ENCODE measurements at places on chromosomes 6 and 20.

GRCh38 chr6:159877256-159877808 is 13.5 kb upstream of the MAS1 start:
- DNase-seq, result no peak

DNA sequence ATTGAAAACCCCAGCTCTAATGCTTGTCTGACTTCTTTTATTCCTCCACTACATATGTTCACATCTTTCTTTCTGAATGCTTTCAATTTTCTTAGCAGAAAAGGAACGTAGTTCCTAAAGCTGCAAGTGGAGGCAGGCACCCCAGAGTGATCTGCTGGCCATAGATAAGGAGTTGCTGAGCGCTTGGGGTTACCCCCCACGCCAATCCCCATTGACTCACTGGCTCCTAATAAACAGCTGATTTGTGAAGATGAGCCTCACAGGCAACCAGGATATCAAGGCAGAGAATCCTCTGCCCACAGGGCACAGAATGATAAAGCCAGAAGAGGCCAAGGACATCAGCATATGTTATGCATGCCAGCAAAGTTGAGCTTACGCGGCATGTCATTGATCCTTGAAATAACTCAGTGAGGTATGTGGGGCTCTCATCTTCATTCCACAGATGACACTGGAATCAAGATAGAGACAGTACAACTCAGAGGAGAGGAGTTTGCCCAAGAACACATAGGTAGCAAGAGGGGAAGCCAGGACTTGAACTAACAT is 129.1 kb upstream of the PTPRT start:
- DNase-seq, result no peak

DNA sequence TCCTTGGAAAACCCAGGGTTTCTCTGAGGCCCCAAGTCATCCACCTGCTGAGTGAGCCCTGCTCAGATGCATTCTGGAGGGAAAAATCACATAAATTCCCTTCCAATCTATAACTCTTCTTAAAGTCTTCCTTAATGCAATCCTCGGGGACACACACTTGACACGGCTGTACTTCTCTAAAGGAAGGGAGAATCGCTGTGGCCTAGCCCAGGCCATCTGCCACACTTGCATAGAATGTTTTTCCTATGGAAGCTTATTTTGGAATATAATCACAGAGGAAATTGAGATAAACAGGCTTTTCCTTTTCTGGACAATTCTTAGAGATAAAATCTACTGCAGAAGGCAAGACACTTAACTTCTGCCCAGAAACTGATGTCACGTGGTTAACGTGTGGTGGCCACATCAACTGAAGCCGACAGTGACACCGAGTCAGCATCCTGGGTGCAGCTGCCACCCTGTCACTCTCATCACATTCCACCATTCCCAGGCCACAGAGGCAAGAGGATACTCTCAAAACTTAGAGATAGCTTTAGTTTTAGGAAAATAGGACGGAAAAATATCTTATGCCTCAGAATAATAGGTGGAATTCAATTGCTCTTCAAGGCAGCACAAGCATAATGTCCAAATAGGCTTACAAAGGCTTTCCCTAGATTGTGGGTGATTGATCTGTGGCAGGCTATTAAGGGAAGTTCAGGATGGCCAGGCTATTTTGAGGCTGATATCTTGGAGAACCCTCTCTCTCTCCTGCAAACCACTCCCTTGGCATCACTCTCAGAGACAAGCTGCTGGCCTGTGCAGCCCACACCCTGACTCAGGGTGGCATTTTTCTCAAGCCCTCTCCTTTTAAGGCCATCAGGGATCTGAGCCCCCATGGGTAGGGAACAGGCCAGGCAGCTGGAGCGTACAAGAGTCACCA is 29.6 kb downstream of the PSMB1 start:
- DNase-seq, result no peak

- DNase-seq, result peak; percentile 21
Observed at GRCh38 chr20:17825960-17826843, 126.4 kb downstream of the BANF2 start.

- DNase-seq, result no peak
Observed at GRCh38 chr20:30286157-30286556, 971.3 kb upstream of the DEFB115 start.

DNA sequence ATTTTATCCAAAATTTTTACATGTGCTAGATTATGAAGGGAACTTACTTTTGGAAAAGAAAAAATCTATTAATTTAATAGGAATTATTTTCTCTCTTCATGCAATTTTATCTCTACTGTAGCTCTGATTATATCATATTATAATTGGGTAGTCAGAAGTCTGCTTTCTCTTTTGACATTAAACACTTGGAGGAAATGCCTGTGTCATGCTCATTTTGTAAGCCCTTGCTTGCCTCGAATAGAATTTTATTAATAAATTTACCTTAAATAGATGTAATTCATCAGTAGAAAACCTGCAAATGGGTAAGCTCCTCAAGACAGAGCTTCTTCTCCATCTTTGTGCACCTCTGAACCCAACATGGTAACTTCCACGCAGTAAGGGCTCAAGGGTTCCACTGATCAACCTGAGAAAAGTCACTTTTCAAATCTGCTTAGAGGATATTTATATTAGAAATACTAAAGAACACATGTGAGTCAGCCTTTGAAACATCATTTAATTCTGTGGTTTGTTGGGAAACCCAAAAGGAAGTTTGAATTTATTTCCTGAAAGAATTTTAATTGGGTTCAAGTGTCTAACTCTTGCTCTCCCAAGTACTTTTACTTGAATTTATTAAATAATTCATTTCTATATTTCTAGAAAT is 266.0 kb downstream of the ALDH8A1 start:
- no peak for DNase-seq

DNA sequence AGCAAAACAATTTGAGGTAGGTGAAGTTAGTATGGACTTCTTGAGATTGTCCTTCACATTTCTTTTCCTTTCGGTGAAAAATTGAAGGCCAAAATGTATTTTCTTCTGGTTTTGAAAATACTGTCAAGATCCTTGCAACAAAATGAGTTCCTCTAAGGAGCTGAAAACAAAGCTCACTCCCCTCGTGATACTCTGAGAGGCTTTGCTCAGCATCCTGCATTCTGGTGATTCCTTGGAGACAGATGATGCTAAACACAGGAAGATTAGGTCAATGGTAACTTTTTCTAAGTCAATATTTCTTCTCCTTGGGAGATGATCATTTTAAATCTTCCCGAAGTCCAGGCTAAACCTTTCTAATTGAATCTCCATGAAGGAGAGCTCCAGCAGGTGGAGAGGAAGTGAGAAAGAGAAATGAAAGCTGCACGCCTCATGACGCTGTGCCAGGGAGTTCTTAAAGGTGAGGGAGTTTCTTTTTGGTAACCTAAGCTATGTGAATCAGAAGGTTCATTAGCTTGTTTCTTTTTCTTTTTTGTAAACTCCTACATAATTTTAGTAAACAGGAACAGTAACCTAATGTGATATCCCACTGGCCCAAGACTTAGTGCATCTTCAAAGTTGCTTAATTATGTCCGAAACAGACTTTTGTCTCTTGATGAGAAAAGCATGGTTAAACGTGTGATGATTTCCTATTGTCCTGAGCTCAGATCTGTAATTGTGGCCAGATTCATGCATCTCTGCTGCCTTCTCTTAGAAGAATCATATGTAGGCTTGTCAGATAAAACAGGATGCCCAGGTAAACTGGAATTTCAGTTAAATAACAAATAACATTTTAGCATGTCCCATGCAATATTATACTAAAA is 15.0 kb downstream of the ESR1 start:
- no peak for DNase-seq

DNA sequence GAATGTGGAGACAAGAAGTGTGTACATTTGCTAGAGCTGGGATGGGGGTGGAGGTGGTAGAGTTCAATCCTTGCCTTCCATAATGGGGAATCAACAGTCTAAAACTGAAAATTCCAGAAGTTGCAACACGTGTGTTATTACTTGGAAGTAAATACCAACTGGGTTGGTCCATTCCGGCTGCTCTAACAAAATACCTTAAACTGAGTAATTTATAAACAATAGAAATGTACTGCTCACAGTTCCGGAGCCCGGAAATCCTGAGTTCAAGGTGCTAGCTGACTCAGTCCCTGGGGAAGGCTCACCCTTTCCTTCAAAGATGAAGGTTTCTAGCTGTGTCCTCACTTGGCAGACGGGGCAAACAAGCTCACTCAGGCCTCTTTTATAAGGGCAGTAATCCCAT is 59.0 kb downstream of the RIN2 start:
- no peak for DNase-seq

GRCh38 chr6:99545442-99545841 is 23.0 kb downstream of the CCNC start:
- DNase-seq, result no peak

DNA sequence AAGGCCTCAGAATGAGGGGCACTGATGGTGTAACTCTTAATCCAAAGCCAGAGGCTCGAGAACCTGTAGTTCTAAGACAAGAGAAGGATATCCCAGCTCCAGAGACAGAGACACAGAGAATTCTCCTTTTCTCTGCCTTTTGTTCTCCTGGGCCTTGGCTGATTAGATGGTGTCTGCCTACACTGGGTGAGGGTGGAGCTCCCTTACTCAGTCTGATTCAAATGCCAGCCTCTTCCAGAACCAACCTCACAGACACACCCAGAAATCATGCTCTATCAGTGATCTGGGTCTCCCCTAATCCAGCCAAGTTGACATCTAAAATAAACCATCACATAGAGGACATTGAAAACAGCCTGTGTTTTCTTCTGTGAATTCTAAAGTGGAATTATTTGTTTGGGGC is 68.0 kb upstream of the SMIM28 start:
- DNase-seq, result no peak

DNA sequence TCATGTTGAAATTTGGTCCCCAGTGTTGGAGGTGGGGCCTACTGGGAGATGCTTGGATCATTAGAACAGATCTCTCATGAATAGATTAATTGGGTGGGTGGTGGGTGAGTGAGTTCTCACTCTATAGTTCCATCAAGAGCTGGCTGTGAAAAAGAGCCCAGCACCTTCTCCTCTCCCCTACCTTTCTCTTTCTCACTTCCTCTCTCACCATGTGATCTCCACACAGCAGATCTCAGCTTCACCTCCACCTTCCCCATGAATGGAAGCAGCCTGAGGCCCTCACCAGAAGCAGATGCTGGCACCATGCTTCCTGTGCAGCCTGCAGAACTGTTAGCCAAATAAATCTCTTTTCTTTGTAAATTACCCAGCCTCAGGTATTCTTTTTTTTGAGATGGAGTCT is 12.9 kb upstream of the GMNN start:
- DNase-seq, result no peak

GRCh38 chr20:22924949-22925612 is 110.0 kb upstream of the SSTR4 start:
- DNase-seq, result no peak

- no peak for DNase-seq
Observed at GRCh38 chr6:151682922-151683321, 124.6 kb upstream of the ESR1 start.

DNA sequence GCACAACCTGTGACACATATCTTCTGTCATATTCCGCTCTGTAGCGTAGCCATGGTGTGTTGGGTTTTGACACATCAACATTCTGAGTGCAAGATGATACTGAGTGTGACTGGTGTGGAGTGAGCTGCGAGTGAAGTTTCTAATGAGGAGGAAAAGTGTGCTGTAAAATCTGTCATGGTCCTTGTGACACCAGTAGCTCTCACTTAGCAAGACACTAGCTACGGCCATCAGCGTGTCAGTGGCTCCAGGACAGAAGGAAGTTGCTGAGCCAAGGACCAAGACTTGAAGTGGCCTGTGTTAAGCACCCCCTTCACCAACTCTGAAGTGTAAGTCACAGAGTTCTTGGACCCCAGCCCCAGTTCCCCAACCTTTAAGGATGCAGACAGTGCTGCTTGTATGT is 72.1 kb downstream of the TSHZ2 start:
- DNase-seq, result no peak

- DNase-seq, result no peak
Observed at GRCh38 chr6:96925290-96925687, 761 bp downstream of the KLHL32 start.

DNA sequence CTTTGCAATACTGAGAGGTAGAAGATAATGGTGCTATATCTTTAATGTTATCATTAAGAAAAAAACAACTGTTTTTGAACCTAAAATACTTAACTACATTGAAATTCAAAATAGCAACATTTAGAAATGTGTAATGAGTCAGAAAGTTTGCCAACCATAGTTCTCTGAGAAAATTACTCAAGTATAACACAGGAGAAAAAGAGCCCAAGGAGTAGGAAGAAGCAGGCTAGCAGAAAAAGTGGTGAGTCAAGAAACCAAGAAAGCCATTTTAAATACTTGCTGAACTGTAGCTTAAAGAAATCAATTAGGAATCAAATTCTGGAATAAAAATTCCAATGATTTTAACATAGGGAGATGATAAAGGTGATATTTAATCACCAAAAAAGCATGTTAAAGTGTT is 181.0 kb upstream of the RSPO3 start:
- no peak for DNase-seq

DNA sequence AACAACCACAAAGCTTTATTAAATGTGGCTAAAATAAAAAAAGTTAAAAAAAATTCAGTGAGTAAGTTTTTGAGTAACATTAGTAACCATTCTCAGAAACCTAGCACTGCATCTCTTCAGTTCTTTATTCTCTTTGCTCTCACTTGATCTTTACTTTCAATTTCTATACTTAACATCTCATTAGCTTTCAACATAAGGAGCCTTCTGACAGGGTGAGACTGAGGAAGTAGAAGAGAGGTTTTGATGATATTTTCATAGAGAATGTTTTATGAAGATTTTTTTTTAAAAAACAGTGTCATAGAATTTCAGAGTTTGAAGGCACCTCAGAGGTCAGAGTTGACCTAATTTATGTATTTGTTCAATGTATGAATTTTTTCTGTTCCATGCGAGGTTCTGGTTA is 60.8 kb downstream of the FAM83B start:
- no peak for DNase-seq

GRCh38 chr6:134491477-134491876 is 173.6 kb upstream of the SGK1 start:
- no peak for DNase-seq

- no peak for DNase-seq
Observed at GRCh38 chr6:157240059-157240959, 83.0 kb downstream of the TMEM242 start.

GRCh38 chr6:27804851-27805250 is 107.3 kb downstream of the OR2B2 start:
- no peak for DNase-seq

GRCh38 chr6:170114187-170114945 is 176.5 kb downstream of the DLL1 start:
- no peak for DNase-seq

- DNase-seq, result no peak
Observed at GRCh38 chr20:51489611-51490010, 52.9 kb downstream of the NFATC2 start.
